Activated T-helper 9 cell treated with anti-CD3 and anti-CD28 coated beads, Interleukin-2, amount 50 U/mL, for 16 hours (primary cell): ENCODE measurements at places on chromosomes 7 and 10.

- DNase-seq: no peak
These were observed 46.5 kb upstream of the KIAA1217 start for GRCh38 chr10:24162206-24162985.

- DNase-seq: no peak
These were observed 29.7 kb downstream of the MKLN1 start for GRCh38 chr7:131357282-131357880.

DNA sequence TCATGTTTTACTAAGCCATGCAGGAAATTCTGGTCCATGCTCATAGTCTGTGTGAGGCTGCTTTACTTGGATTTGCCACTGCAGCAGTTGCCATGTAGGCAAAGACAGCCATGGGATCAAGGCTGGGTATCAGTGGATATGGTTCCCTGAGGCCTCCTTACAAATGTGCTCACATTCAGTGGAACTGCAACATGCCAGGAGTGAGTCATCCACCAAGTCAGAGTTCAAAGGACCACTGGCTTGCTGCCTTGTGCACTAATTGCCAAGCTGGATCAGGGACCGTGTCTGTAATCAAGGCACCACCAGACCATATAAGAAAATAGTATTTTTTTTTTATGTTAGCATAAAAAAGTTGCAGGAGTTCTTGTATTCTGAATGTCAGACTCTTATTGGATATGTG lies 101.0 kb downstream of the CDCA7L start:
- no peak for DNase-seq

DNA sequence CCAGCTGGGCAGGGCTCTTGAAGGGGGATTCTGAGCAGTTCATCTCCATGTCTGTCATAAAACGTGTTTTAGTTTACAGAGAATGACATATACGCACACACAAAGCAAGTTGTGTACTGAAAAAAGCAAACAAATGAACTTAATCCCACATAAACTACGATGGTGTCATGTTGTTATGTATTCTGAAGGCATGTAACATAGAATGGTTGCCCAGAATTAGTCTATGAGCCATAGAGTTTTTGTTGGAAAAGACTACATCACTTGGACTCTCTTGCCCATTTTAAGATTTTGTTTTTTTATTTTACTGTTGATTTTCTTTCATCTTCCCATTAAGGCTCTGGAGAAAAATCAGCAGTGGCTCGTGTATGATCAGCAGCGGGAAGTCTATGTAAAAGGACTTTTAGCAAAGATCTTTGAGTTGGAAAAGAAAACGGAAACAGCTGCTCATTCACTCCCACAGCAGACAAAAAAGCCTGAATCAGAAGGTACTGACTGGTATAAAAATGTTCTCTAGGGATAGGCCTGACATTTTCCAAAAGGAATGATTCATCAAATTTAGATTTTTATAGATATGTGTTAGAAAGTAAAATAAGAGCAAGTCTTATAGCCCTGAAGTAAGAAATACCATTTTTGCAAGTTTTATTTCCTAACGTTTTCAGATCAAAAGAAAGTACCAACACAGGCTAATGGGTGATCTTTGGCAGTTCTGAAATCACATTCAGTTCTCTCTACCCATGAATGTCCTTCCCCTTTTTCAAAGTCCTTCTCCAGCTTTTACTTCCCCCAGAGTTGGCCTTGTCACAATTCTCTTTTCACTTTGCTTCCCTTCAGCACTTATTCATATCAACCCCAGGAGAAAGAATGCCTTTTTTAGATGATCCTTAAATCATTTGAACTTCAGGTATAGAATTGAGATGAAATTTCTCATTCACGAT lies 18.9 kb downstream of the CEP55 start:
- no peak for DNase-seq

DNA sequence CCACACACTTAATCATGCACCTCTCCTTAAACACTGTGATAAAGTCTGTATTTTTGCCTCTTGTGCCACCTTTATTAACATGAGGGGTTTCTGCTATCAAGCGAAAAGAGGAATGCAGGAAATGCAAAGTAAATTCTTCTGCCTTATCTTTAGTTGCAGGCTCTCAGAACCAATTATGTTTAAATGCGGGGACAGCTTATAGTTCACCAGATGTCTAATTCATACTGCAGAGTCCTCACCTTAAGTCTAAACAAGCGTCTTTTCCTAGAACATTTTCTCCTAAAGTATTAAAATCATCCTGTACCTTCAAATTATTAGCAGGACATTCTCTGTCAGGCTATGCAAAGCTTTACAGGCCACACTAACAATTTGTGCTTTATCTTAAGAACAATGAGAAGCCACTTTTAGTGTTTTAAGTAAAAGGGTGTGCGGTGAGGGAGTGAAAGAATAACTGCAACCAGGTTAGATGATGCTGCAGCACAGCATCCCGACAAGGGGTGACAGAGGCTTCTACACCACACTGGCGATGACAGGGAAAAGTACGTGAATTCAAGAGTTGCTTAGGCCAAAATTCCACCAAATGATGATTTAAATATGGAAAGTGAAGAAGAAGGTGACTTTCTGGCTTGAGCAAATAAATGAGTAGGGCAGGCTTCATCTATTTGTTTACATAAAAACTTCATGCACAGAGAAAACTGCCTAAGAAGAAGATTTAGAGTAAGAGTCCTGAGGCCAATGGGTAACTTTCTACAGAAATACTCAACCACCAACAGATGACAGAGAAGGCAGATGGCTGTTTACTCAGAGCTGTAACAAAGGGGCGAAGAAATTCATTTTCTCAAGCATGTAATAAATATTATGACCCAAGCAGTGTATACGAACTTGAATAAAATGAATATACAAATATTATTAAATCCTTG lies 36.0 kb downstream of the EZH2 start:
- no peak for DNase-seq

DNA sequence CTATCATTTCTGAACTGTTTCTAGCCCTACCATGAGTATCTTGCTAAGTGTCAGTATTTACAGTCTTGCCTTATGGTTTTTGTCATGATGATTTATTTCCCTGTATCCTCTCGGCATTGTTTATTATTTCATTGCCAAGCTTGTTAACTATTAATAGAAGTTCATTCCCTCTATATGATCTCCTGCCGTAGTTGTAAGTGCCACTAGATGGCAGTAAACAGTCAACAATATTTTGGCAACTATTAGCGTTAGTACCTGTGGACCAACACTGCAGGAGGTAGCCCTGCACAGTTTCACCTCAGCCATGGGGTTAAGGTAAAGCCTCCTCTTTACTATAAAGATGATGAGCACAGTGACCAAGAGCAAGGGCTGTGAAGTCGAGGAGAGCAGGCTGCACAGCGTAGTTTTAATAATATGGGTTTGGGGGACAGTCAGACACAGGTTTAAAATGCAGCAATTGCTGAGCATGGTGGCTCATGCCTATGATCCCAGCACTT lies 26.1 kb upstream of the CCNJ start:
- no peak for DNase-seq

GRCh38 chr10:31759124-31759798 lies 169.4 kb downstream of the ARHGAP12 start:
- peak; percentile 46 for DNase-seq

- DNase-seq: no peak
These were observed 38.2 kb downstream of the WNT2 start for GRCh38 chr7:117284692-117285091.

DNA sequence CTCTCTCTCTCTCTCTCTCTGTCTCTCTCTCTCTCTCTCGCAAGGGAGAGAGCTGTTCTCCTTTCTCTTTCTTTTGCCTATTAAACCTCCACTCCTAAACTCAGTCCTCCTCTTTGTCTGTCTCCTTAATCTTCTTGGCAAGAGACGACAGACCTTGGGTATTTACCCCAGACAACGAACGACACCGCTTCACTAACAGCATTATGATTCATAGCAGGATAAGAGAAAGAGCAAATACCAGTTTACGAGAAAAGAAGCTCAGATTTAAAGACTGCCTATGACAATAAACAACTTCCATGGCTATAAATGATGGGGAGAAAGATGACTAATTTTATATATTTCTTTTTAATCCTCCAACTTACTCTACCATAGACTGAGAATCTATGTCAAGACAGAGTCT lies 1396.5 kb upstream of the CELF2 start:
- DNase-seq: no peak

DNA sequence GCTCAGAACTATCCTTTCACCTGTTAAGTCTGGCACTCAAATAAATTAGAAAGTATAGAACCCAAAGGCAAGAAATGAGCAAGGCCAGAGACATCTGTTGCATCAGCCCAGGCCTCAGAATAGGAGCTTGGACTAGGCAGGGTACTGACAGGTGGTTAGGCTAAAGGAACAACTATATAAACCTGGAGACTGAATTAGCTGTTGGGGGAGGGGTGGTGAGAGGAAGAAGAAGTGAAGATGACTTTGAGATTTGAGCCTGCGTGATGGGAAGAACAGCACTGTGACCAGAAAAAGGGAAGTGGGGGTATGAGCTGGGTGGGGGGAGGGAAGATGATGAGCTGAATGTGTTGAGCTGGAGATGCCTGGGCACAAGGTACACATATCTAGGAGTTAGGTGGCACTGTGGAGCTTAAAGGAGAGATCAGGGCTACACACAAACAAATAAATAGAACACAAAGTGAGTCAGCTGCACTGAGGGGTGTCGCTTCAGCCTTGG lies 244.7 kb downstream of the PTEN start:
- no peak for DNase-seq

GRCh38 chr7:22331704-22332103 lies 25.2 kb downstream of the RAPGEF5 start:
- no peak for DNase-seq

GRCh38 chr10:112653215-112653614 lies 206.2 kb downstream of the VTI1A start:
- DNase-seq: no peak

DNA sequence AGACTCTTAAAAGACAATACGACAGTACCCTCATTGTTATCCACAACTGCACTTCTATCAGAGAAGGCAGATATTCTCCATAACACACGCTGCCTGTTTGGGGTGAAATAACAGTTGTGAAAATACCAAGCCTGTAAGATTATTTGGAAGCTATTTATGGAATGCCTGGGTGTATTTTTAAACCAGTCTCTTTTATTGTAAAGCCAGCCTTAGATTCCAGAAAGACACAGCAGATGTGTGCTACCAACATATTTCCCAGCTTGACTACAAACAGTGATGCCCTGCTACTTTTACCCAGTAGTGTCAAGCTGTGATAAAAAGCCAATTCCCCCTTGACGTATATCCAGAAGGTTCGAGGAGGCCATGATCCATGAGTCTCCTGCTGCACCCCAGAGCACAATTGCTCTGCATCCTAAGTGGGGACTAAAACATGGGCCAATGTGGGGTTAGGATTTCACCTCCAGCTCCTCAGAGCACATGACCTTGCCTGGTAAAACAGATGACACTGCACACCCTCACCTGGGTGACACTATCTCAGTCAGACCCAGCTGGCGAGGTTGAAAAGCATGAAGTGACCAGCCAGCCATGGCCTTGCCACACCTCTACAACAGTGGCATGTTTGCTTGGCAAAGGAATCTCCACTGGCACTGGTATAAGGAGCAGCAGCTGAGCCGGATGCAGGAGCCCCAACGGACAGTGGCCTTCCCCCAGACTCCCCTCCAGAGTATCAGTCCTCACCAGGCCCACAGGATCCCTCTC lies 62.2 kb downstream of the GFRA1 start:
- DNase-seq: no peak

DNA sequence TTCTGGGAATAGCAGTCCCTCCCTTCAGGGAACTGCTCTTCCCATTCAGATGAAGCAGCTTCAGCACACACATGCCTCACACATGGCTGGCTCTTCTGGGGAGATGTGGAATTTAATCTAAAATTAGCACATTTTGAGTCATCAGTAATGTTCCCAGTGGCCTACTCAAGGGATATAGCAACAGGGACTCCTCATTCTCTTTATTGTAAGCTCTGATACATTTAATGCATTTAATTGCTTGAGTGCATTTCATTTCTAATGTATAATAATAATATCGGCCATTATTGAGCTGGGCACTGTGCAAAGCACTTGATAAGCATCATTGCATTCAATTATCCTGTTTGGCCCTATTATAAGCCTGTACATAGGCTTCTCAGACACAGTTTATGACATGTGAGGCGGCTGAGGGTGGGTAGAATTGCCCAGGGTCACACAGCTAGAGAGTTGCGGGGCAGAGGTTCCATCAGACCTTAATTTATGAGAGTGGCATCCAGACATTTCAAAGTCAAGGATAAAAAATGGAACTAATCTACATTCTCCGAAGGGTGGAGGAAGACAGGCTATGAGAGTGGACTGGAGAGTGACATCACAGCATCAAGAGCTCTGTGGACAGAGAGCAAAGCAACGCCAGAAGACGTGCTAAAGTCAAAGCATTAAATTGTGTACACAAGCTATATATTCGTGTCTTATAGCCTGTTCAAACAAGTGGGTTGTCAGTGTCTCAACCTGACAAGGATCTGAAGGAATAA lies 76.8 kb downstream of the LANCL2 start:
- no peak for DNase-seq

GRCh38 chr10:11197266-11197712 lies 179.6 kb downstream of the CELF2 start:
- no peak for DNase-seq

GRCh38 chr7:2212906-2213305 lies 19.8 kb downstream of the MAD1L1 start:
- DNase-seq: no peak

GRCh38 chr10:30013757-30014156 lies 45.6 kb downstream of the JCAD start:
- no peak for DNase-seq

DNA sequence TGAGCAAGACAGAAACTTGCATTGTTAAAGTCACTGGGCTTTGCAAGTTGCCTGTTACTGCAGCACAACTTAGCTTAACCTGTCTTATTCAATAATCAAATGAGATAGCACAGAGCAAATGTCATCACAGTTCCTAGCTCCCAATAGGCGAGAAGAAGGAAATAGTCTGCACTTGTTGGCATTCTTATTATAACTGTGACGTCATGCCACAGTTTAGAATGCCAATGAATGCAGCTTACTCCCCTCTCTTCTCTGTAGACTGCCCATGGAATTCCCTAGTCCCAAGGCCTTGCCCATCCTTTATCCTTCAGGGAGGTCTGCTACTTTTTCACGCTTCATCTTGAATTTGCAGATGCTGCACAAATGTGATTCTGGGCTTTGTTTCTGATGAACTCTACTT lies 1094.9 kb upstream of the AUTS2 start:
- no peak for DNase-seq

DNA sequence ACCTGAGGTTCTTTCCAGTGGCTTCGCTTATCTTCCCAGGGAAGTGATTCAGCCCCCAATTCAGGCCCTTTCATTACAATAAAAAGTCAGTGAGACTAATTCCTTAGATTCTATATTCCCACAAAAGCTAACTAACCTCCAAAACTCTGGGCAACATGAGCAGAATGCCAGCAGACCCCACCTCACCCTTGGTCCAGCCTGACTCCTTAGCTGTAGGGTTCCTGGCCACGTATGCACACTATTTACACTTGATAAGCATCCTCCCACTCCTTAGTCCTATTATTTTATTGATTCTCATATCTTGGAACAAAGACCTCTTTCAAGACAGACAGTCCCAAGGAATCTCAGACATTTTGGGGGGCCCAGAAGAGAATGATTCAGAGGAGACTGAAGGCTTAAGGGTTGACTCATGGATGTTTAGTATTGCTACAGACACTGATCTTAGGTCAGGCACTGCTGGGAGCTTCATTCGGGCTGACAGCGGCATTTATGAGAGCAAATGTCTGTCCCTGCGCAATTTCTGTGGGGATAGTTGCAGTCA lies 162.6 kb upstream of the GDF10 start:
- DNase-seq: no peak

GRCh38 chr7:147033641-147034040 lies 917.0 kb downstream of the CNTNAP2 start:
- DNase-seq: no peak
